ENCODE measurements at places on chromosomes 4 and X. TPM values are rescaled to one million over a fixed set of nuclear protein-coding genes. Genes with fewer than 3 reads are reported as not detected.

- DNase-seq, result no peak
Measured at GRCh38 chr4:17701138-17701839, 80.1 kb downstream of the FAM184B start.

GRCh38 chrX:13304052-13304451 is 15.8 kb downstream of the ATXN3L start:
- no peak for DNase-seq

MAGEA11 gene
- total RNA-seq, result not detected

DNA sequence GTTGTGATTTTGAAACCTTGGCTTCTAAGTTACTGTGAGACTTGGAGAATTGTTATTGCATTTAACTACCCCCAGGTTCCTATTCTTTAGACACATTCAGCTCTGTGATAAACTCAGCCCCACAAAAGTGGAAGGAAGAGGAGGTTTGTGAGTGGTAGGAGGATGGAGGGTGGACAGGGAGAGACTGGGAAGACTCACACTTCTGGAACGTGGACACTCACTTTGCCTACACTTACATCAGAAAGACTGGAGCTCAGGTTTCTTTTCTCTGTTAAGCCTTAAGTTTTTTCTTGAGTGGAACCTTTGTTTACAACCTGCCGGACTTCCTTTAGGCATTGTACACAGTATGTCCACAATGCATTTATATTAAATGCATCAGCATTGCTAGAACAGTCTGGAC is 99.0 kb downstream of the AREG start:
- no peak for DNase-seq

DNA sequence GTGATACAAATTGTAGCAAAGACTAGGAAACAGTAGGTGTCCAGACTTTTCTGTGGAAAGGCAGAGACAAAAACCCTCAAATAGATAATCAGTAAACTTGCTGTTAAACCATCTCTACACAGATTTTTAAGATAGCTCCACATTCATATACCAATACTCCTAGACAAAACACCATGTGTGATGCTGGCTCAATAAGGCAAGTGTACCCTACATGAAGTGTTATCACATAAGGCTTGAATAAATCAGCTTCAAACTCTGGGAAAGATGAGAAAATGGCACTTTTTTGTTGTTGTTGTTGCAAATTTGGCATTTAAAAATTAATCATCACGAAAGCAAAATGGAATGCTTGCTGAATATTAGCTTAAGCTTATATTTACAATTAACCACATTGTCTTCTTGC is 45.1 kb downstream of the DRD5 start:
- no peak for DNase-seq

DNA sequence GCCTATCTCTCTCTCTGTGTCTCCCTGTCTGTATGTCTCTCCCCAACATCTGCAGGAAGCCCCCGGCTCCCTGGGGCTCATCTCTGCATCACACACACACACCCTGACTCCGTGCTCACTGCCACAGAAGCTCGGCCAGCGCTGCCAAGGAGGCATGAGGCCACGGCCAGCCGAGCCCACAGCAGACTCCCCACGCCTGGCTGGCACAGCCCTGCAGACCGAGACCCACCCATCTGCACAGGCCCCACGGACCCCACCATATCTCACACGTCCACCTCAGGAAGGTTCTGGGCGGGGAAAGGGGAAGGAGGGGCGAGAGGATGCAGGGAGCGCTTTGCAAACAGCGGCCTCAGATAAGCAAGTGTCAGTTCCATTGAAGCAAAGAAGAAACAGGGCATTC is 28.5 kb upstream of the SLC25A6 start:
- DNase-seq, result no peak

GRCh38 chr4:88730811-88731210 is 33.2 kb upstream of the NAP1L5 start:
- no peak for DNase-seq

GRPR gene
- not detected for total RNA-seq

ITGB1BP2 gene
- not detected for total RNA-seq

ERCC6L gene
- total RNA-seq, result 0.54 TPM

FHL1 gene
- total RNA-seq, result 302 TPM

GRCh38 chr4:159542296-159542695 is 439.4 kb downstream of the RAPGEF2 start:
- no peak for DNase-seq

DNA sequence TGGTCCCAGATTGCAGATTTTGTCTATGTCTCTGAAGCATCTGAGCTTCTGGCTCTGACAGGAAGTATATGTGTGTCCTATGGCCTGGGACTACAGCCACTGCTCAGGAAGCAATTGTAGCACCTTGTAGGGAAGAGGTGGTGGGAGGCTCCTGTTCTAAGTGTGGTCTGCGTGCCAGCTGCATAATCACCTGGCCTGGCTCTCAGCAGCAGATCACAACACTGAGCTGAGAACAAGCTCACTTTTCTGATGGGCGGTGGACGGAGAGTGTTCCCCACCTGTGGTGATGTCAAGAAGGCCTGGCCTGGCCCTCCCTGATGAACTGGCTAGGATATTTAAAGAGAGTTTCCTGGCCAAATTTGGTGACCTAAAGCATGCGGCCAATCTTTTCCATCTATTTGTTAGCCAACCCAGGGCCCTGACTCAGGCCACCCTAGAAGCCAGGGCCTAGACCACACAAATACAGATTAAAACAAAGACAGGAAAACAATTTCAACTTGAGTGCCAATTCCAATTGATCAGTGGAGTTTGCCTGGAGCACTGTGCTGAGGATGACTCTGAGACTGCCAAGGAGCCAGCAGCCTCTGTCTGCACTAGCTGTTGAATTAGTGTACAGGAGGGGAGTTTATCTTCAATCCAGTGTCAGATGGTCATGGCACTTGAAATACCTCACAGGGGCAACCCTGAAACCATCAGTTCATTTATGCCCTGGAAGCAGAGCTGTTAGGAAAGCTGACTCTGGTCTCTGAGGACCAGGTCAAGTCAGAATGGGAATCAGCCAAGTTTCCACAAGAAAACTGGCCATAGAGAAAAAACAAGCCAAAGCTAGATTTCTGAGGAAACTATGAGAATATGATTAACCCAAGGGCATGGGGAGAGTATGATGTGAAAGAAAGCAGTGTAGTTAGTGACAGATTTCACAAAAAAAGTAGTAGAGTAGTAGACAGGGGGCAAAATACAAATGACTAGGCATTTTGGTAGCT is 47.4 kb downstream of the PRDM5 start:
- no peak for DNase-seq

SERPINA7 gene
- not detected for total RNA-seq

GRCh38 chrX:127558811-127559210 is 493.4 kb downstream of the ACTRT1 start:
- DNase-seq, result no peak

- DNase-seq, result peak; percentile 89
Measured at GRCh38 chr4:127782025-127782274, 172 bp upstream of the HSPA4L start.

All from Peyer's patch (tissue), 4 donors.